ENCODE measurements at places on chromosomes 13 and 19. TPM values are rescaled to one million over a fixed set of nuclear protein-coding genes. Genes with fewer than 3 reads are reported as not detected.
A peak's percentile ranks its signal among the peaks of the same experiment; 100 is the strongest.

Gene ZSCAN1
- total RNA-seq = not detected

Gene FUT1
- 0.18 TPM for total RNA-seq

Gene PGLYRP1
- total RNA-seq = not detected

Gene SLC5A5
- 0.98 TPM for total RNA-seq

Gene MYO1F
- 4.6 TPM for total RNA-seq

Gene KASH5
- 0.27 TPM for total RNA-seq

Gene CBY2
- total RNA-seq = not detected

DNA sequence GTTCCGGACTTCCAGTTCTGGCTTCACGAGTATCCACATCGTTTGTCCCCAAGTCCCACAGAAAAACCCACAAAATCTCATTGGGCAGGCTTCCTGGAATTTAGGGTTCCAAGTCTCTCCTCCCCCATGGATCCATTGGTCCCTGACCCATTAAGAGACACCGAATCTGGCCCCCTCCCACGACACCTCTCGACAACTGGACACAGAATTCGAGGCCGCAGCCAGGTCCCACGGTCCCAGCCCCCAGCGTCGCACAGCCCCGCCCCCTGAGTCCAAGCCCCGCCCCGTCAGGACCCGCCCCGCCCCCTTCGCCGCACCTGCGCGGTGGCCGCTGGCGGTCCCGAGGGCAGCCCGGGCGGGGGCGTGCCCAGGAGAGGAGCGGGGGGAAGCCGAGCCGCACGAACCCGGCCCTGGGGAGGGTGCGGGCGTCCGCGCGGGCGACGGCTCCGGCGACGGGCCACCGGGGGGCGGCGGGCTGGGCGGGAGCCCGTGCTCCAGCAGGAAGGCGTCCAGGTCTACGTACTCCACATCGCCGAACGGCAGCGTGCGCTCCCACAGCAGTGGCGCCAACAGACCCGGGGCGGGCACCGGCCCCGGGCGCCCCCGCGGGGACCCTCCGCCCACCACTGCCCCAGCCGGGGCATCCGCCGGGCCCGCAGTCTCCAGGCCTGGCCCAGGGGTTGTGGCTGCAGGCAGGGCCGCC lies 1.8 kb downstream of the DBP start:
- peak; percentile 71 for DNase-seq

- no peak for DNase-seq
These were observed 181.9 kb downstream of the SHISA2 start for GRCh38 chr13:25869941-25870340.

DNA sequence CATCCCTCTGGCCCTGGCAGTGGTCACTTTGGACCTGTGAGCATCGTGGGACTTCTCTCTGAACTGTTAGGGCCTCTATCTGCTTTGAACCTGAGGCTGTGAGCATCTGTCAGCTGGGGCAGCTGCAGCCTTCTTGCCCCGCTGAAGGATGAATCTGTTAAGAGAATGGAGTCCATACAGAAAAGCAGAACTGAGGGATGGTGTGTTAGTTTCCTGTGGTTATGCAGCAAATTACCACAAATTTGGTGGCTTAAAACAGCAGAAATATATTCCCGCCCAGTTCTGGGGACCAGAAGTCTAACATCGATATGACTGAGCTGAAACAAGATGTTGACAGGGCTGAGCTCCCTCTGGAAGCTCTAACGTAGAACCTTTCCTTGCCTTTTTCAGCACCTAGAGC lies 1.6 kb upstream of the ZNF497 start:
- no peak for DNase-seq

GRCh38 chr13:30466358-30466714 lies 600 bp upstream of the HMGB1 start:
- no peak for DNase-seq

DNA sequence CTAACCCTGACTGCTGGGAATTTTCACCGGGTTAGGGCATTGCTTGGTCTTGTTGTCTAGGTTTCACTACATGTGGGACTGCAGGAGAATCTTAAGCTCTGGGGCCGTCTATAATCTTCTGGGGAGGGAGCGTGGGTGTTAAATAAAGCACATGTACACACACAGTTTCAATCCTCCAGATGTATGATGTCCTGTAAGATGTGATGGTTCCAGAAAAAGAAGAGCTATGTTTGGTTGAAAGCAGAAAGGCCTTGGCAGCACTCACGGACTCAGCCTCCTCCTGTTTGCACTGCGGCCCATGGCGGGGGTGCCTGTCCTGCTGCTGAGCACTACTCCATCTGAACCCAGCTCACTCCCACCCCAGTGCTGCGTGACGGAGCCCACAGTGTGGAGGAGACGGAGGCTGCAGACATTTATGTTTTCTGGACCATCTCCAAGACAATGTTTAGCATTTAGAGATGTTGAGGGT lies 343.5 kb downstream of the TEX29 start:
- no peak for DNase-seq

DNA sequence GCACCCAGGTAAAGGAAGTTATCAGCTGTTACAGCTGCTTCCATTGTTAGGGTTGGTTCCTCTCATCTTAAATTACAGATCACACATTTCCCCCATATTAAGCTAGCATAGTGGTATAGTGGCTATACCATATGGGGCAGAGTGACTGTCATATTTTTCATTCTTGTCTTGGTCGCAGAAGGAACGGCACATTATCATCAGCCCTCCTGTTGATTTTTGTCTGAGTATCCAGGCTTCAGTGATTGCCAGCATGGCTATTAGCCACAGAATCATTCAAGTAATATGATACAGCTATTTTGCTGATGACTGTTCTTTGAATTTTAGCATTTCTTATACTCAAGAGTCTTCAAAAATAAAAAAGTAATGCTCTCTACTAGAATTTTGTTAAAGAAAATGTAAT lies 240.9 kb downstream of the LIG4 start:
- DNase-seq = no peak

DNA sequence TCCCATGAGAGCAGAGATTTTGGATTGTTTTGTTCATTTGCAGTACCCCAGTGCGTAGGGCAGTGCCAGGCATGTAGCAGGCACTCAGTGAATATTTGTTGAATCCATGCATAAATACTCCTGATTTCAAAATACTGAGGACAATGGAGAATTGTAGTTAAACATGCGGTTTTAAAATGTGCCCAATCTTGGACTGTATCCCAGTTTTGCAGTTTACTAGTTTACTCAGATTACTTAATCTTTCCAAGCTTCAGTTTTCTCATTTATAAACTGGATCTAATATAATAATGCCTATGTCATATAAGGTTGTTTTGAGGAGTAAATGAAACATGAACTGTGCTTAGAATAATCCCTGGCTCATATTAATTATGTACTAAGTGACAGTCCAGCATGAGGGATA lies 39.0 kb downstream of the RCBTB2 start:
- no peak for DNase-seq

GRCh38 chr19:55661826-55662225 lies 7.0 kb downstream of the U2AF2 start:
- no peak for DNase-seq

DNA sequence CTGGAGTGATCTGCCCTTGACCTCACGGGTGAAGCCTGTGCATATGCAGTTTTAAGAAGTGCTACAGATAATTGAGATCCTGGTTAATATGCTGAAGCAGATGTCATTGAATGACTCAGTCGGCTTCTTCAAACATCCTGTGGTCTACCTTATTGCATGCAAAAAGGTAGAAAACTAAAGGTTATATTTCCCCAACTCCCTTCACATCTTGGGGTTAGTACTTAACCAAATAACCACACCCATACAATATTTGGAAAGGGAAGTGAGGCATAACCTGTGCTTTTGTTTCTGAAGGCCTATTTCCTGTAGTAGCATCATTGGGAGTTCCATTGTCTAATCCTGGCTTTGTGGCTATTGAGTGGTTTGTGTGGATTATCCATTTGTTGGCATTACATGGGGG lies 58.3 kb downstream of the RAP2A start:
- no peak for DNase-seq

GRCh38 chr13:27001705-27002104 lies 169.9 kb downstream of the USP12 start:
- DNase-seq = no peak

DNA sequence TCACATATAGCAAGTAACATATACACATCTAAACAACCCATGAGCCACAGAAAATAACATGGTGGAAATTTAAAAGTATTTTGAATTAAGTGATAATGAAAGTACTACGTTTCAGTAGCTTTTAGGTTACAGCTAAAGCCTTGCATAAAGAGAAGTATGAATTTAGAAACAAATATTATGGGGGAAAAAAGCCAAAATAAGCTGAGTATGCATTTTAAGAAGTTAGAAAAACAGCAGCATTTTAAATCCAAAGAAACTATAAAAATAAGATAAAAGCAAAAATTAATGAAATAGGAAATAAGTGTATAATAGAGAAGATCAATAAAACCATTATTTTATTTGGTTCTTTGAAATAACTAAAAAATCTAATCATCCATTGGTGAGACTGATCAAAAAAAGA lies 89.8 kb upstream of the ARHGEF7 start:
- DNase-seq = no peak

GRCh38 chr19:7628589-7629311 lies 595 bp downstream of the XAB2 start:
- no peak for DNase-seq

DNA sequence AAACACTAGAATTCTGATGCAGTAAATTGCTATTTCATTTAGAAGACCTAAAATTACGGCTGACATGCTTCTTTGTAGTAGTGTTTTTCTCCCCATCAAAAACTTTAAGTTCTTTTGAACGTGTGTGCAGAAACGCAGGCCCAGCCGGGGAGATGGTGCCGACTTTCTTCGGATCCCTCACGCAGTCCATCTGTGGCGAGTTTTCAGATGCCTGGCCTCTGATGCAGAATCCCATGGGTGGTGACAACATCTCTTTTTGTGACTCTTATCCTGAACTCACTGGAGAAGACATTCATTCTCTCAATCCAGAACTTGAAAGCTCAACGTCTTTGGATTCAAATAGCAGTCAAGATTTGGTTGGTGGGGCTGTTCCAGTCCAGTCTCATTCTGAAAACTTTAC lies 98.3 kb downstream of the TNFRSF19 start:
- DNase-seq = no peak

GRCh38 chr19:3478409-3479176 lies 1.7 kb downstream of the SMIM24 start:
- DNase-seq = no peak

GRCh38 chr19:9251236-9251635 lies 506 bp downstream of the OR7E24 start:
- no peak for DNase-seq

GRCh38 chr19:510606-511100 lies 3.4 kb downstream of the TPGS1 start:
- DNase-seq = peak; percentile 91

GRCh38 chr13:93925990-93926389 lies 553.5 kb downstream of the DCT start:
- no peak for DNase-seq

- no peak for DNase-seq
These were observed 332.8 kb upstream of the MIR17HG start for GRCh38 chr13:91014696-91015095.

- DNase-seq = no peak
These were observed 32.4 kb downstream of the ACTN4 start for GRCh38 chr19:38679839-38680238.

Measured in activated T-cell treated with anti-CD3 and anti-CD28 coated beads, Interleukin-2, amount 50 U/mL, for 4 hours (primary cell).